ENCODE measurements at places on chromosomes 12 and 14.

GRCh38 chr12:68904351-68904962 lies 28.5 kb downstream of the CPM start:
- no peak for DNase-seq

DNA sequence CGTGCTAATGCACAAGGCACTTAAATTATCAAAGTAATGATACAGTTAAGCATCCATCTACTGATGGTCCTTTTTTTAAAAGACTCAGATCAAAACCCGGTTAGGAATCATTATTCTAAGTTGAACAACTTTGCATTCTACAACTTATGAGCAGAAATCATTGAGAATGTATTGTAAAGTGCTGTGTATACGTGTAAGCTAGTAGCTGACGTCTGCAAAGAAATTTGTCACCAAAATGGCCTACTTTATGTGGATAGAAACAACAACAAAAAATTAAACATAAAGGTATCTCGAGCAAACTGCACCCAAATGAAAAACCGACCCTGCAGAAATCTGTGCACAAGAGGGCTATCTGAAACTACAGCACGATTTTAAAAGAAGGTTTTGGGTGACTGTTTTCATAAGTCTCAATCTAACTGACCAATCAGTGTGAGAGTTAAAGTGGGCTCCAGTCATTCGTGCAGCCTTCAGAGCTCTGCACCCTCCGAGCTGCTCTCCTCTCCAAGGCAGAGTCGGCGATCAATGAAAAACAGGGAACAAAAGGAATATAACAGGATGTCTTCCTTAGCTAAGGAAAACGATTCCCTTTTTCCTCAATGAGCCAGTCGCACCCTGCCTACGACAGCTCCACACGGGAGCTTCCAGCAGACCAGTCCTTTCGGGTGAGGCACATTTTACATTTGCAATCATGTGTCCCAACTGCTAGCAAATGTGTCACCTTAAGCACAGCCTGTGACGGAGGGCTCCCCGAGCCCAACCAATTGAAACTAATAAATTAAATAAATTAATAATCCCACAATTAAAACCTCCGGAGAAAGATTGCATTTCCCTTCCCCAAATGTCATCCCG lies 200.7 kb upstream of the FOXN3 start:
- peak; percentile 15 for DNase-seq

DNA sequence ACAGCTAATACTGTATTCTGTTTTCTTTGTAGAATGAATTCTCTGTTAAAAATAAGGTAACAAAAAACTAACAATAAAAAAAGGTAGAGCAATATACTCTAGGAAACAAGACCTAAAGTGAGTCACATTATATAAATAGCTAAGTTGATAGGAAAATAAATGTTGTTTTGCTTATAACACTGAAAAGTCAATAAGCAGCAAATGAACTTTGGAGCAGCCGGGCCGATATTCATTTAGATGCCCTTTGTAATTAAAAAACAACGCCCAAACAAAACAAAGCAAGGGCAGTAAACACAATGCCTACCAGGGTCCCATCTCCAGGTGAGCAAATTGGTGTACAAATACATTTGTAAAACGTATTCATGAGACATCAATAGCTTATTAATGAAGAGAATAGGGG lies 227.6 kb upstream of the FOXN3 start:
- DNase-seq, result no peak

DNA sequence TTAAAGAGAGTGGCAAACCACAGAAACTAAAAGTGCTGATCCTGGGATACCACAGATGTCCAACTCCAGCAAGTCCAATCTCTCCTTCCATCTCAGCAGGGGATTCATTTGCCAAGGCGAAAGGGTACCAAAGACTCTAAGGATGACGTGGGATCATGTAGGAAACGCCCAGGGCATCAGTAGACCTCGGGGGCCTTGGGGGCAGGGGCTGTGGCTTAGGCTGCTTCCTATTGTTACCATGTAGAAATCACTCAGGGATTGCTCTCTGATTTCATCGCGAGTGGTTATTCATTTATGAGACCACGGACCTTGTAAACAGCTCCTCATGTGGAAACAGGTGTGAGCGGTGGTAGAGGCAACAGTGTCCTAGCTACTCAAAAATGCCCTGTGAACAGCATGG lies 149.3 kb upstream of the FKBP4 start:
- no peak for DNase-seq

GRCh38 chr12:1517007-1517406 lies 77.4 kb downstream of the FBXL14 start:
- no peak for DNase-seq

DNA sequence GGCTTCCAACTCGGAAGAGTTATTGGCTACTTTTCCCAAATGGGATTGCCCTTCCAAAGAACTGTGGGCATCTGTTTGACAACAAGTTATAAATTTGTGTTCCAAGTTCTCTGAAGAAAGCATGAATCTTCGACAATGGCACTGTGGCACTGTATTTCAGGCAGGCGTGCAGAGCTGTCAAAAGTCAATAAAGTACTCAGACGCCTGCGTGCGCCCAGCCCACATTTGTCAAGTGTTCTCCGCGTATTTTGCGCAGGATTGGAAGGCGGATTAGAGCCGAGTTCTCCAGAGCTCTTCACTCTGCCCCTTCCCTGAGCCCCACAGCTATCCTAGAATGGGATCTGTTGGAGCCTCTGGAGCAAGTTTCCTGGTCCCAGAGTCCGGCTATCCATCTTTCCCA lies 103.2 kb downstream of the SLC25A47 start:
- DNase-seq, result no peak

GRCh38 chr12:54954801-54955200 lies 29.8 kb downstream of the TESPA1 start:
- DNase-seq, result no peak

GRCh38 chr14:61558271-61558670 lies 137.0 kb upstream of the HIF1A start:
- DNase-seq, result no peak

DNA sequence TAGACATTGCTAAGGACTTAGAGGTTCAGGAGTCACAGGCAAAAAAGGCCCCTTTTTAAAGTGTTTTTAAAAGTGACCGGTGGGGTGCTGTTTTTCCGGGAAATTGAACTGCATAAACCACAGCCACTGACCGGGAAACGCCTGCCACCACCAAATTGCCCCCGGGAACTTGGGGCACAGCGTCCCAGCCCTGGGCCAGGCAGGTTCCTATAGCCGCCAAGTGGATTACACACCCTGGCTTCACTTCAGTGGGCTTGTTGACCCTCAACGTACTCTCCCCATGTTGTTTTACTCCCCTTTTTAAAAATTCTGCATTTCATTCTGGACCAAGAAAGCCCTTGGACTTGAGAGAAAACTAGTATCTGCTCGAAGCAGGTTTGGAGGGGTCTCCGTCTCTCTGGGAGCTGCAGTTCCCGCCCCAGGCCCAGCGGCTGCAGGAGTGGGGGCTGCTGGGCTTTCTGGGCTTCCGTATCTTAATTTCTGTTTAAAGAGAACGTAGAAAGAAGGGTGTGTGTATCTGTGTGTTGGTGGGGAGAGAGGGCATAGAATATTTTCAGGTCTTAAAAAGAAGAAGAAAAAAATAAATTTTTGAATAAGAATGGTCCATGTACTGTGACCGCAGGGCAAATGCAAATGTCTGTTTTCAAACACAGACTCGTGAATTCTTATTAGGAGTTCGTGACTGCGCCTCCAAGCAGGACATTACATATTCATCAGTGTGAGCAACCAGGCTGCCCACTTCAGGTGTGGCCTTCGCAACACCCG lies 82.9 kb downstream of the PAPOLA start:
- DNase-seq, result no peak

DNA sequence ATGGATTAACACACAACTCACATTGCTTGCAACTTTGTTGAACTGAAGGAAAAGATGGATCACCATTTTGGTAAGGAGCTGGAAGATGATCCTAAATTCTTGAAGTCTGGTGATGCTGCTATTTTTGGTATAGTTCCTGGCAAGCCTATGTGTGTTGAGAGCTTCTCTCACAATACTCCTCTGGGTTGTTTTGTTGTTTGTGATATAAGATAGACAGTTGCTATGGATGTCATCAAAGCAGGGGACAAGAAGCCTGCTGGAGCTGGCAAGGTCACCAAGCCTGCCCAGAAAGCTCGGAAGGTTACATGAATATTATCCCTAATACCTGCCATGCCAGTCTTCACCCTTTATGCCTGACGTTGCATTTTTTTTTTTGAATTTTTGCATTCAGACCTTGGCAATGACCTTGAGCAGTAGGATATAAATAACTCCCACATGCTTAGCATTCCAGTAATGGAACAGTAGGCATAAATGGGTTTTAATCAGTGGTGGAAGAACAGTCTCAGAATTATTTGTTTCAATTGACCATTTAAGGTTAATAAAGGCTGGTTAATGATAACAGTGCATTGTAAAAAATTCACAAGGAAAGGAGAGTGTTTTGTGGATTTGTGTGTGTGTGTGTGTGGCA lies 129.0 kb upstream of the SEL1L start:
- DNase-seq, result no peak

DNA sequence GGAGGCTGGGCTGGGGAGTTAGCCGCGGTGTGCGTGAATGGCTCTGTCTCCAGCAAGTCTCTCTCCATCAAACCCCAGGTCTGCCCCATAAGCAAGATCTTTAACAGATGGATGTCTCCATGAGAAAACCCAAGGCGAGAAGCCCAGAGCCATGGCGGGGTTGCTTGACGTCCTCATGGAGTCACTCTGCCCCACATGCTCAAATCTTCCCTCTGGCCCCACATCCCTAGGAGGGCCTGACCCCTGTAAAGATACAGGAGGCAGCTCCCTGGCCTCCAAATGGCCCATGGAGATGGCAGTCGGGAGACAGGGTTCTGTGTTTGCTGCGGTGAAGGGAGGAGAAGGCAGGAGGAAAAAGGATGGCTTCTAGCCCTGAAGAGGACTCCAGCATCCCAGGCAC lies 49.3 kb downstream of the C14orf132 start:
- no peak for DNase-seq

- DNase-seq, result no peak
These were observed 703 bp downstream of the NOVA1 start for GRCh38 chr14:26597071-26597588.

DNA sequence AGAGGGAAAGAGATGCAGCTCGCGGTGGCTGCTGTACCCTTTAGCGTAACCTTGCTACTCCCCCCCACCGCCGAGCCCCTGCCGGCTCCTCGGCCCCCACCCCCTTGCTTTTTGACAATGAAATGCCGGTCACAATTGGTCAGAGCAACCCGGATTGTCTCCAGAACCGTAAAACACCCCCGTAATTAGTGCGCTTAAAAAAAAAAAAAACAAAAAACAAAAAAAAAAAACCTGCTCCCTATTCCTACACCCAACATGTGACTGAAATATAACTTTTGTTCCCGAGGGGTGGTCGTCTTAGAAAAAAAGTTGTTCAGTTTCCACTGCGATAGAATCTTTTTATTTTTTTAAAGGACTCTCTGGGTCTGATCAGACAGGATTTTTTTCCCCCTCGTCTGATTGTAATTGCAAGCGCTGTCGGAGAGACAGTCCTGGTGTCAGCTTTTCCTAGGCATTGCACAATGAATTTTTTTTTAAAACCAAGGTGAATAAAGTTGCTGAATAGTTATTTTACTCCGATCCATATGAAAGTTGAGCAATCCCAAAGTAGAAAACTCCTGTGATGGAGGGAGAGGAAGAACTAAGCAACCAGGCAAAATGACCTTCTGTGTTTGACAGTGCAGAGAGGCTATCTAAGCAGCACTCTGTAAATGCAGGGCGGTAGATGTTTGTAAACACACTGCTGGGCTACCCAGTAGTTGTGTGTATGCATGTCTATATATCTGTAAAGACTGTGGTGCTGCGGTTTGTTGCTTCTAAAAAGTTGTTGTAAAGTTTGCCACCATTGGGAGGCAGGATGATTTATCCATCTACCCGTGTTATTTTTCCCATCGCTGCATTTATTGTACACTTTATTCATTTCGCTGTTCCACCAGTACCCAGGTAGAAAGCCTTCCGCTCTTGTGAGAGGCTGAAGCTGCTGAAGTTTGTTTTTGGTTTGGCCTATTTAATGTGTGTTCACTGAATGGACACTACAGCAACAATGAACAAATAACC lies 1.1 kb downstream of the ETV6 start:
- DNase-seq, result peak; percentile 64

DNA sequence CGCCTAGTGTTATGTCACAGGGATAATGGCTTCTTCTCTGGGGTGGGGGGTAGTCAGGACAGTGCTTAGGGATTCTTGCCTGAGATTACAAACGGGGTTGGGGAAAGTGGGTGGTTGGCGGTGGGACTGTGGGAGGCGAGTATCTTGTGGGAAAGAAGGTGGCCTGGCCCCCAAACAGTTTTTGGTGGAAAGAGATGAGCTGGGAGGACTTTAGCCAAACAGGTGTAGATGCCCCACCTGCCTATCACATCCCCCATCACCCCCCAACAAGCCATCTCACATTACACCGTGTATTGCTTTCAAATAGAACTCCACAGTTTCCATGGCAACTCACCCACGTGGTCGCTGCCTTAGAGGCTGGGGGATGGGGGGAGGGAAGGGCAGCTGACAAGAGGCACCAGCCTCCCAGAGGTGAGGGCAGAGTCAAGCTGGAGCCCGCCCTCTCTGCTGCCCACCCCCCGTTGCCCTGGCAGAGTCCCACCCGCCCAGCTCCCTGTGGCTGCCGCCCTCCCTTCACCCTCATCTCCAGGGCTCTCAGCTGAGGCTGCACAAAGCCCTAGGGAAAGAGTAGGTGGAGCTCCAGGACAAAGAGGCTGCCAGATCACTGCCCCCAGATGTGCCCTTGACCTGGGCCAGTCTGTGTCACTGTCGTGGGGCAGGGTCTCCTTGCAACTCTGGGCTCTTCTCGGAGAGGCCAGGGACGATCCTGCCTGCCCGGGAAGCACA lies 98.3 kb downstream of the LRRC74A start:
- DNase-seq, result no peak

GRCh38 chr14:64973826-64974225 lies 1.7 kb upstream of the RAB15 start:
- DNase-seq, result no peak

GRCh38 chr12:125187780-125188741 lies 122.8 kb downstream of the AACS start:
- DNase-seq, result no peak

GRCh38 chr12:12229556-12230092 lies 37.2 kb downstream of the LRP6 start:
- DNase-seq, result no peak

GRCh38 chr12:56377310-56377988 lies 14.8 kb upstream of the APOF start:
- no peak for DNase-seq

DNA sequence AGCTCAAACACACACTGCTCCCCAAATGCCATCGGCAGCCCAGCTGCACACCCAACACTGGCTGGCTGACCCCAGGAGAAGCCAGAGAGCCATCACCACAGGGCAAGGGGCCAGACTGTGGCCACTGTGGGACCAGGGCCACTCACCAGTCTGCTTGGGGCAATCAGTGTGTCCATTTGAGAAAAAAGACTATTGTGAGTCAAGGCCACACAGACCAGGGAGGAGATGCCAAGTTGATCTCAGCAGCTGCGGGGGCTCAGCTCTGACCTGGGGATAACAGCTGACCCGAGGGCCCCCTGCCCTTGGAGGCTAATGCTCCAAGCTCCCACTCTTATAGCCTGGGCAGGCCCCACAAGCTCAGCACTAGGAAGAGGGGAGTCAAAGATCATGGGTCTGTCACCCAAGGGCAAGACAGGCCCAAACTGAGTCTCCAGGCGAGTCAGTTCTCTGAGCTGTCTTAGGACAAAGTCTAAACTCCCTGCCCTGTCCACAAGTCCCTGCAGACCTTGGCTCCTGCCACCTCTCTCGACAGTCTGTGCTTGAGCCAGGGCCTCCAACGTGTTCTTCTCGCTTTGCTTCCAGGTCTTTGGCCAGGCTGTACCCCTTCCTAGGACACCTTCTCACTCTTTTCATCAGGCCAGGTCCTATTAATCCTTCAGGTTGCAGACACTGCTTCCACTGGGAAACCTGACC lies 30.1 kb upstream of the PNMA1 start:
- no peak for DNase-seq

GRCh38 chr12:2844786-2845185 lies 10.0 kb upstream of the NRIP2 start:
- no peak for DNase-seq
